ENCODE measurements at places on chromosomes 1 and 21.

DNA sequence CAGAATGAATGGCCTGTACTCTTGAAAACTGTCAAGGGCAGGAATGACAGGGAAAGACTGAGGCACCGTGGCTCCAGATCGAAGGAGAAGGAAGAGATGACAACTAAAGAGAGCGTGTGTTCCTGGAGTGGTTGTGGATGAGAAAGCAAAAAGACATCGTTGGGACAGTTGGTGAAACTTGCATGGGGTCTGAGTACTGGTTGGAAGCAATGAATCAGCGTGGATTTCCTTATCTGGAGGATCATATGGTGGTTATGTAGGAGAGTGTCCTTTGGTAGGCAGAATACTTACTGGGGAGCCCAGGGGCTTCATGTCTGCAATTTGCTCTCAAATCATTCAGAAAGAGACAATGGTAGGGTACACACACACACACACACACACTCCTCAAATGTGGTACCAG is 13.9 kb downstream of the LEMD1 start:
- no peak for DNase-seq

DNA sequence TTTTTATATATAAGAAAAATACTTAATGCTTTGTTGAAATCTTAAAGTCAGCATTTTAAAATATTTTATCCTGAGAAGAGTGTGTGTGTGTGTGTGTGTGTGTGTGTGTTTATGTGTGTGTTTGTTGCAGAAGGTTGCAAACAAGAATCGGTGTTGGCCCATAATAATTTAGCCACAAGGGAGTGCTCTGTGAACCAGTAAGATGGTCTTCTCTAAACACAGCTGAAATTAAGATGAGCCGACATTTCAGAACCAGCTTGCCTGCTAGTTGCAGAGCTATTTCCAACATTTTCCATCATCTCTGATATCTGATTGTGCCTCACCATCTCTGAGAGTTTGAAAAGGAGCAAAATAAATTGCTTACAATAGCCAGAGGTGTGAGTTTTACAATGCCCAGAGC is 158.8 kb upstream of the SGIP1 start:
- no peak for DNase-seq

- no peak for DNase-seq
Observed at GRCh38 chr21:40060083-40060677, 192.9 kb downstream of the PCP4 start.

DNA sequence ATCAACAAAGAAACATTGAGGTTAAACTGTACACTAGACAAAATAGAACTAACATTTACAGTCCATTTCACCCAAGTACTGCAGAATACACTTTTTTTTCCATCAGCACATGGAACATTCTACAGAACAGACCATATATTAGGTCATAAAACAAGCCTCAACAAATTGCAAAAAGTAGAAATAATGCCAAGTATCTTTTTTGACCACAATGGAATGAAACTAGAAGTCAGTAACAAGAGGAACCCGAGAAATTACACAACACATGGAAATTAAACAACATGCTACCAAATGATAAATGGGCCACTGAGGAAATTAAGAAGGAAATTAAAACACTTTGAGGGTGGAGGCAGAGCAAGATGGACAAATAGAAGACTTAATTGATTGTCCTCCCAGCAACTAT is 8.4 kb upstream of the C1orf185 start:
- no peak for DNase-seq

DNA sequence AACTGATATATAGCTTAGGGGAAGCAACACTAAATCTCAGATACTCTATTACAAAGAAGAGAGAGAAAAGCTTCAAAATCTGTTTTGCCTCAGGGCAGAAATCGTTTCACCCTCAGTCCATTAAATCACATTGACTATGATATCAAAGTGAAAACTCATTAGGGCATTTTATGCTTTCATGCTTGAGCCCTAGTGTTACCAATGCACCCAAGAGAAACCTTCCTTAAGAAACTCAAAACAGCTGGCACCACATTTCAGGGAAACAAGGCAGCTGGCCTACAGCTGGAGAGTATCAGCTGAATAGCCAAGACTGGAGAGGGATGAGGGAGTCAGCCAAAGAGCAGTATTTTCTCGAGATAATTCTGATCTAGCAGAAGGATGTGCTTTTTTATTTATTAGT is 14.9 kb downstream of the COLGALT2 start:
- no peak for DNase-seq

- no peak for DNase-seq
Observed at GRCh38 chr1:115184260-115184950, 95.1 kb upstream of the TSPAN2 start.

- no peak for DNase-seq
Observed at GRCh38 chr1:85203573-85204171, 2.9 kb upstream of the SYDE2 start.

- peak; percentile 57 for DNase-seq
Observed at GRCh38 chr1:160539990-160540858, 17.2 kb upstream of the SLAMF6 start.

DNA sequence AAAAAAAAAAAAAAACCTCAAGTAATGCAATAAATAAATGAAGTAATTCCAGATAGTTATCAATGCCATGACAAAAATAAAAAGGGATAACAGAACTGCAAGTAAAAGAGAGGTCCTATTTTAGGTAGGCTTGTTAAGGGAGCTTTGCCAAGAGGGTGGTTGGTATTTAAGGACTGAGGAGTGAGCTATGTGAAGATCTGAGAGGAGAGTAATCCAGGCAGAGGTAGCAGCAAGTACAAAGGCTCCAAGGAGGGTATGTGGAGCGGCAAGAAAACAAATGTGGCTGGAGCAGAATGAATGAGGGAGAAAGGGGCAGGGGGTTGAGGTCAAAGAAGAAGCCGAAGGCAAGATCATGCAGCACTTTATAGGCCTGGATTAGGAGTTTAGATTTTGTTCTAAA is 59.9 kb upstream of the CDC42BPA start:
- DNase-seq = no peak

DNA sequence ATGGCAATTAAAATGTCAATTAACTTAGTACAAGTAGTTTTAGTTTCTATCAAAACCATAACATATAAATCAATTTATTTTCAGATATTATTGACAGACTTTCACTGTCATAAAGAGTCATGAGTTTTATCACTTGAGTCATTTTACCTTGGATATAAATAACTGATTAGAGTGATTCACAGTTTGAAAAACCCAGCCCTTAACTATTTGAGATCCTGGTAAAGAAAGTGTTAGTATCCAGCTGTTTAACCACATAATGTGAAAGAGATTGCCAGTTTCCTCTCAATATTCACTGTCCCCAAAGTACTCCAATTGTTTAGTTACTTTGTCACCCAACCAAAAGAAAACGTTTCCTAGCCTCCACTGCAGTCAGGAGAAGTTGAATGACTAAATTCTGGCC is 91.3 kb downstream of the UCHL5 start:
- no peak for DNase-seq

DNA sequence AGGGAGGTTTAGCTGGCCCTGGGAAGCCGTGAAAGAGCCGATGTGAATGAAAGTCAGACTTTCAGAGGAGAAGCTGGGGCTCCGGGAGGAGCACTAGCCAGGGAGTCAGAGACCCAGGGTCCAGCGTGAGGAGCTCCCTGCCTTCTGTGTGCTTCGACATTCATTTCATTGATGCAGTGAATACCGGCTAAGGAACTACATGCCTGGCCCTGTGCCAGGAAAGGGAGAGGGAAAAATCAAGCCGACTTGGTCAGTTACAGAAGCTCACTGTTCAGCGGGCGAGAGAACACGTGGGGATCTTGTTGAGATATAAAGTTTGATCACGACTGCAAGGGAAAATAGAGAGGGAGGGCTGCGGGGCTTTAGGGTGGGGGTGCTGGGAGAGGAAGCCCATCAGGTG is 76.7 kb upstream of the RUNX3 start:
- DNase-seq = no peak

GRCh38 chr1:232250838-232251237 is 379.1 kb downstream of the SIPA1L2 start:
- no peak for DNase-seq

GRCh38 chr1:225694151-225694603 is 41.3 kb upstream of the ENAH start:
- no peak for DNase-seq

DNA sequence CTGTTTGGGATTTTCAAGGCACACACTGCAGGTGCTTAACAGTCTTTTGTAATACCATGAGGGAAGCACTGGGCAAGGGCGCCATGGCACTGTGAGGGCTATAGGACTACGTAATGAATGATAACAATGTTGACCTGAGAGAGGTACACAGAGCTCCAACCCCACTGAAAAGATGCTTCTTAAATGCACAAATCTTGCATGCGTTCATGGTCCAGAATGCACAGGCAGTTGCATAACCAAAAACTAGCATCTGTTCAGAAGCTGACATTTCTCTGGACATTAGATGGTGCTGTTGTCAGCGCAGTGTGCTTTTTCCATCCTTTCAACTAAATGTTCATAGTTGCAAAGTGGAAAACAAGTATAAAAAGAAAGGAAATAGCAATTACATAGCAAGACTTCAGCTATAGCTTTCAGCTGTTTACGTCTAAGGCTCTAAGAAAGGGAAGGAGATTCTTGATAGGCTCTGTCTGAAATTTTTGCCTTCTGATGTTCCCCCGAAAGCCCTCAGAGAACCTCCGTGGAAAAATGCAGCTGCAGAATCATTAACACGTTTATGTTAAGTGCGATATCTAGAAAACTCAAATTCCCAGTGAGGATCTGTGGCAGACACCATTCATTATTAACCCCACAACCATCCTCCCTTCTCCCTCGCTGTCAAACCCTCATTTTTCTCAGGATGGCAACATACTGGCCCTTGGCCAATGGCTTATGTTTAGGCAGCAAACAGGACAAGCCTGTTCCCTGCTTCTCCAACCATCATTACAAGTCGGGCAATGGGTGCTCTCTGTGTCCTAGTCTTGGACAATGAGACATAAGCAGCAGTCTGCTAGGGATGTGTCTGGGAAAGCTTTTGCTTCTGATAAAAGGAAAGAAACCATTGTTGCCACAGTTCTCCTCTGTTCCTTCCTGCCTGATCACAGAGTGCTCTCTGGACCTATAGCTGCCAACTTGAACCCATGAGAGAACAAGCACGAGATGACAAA is 8.2 kb upstream of the TARBP1 start:
- no peak for DNase-seq

DNA sequence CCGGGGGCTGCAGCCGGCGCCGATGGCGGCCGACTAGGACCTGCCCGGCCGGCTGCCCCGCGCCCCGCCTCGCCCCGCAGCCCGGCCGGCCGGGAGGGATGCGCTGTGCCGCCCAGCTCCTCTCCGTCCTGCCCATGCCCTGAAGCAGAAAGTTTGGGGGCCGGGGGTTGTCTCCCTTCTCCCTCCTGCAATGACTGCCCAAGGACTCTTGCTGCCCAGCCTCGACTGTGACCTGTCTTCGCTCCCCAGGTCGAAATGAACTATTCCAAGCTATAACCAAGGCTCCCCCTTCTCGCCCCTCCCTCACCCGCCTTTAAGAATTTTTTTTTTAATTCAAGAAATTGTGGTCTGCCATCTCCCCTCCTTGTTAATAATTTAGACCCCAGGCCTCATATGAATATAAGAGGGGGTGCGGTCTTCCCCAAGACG is 361 bp downstream of the TMCC2 start:
- DNase-seq = no peak

DNA sequence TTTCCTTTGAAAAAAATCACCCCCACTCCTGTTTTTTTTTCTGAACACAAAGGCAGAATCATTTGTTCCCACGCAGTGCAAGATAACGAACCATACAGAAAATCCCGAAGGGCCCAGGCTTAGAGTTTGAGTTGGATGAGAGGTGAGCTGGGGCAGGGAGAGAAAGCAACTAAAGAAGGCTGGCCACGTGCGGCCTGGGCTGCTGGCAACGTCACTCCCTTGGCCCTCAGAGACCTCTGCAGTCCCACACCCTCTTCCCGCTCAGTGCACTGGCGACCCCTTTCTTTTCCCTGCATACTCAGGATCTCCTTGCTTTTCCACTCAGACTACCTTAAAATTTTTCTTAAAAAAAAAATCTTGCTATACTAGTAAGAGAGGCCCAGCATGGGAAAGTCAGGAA is 28.2 kb upstream of the CRNN start:
- no peak for DNase-seq

GRCh38 chr1:34806396-34806795 is 13.6 kb downstream of the GJA4 start:
- DNase-seq = no peak

- no peak for DNase-seq
Observed at GRCh38 chr1:173495609-173496267, 18.6 kb downstream of the PRDX6 start.

DNA sequence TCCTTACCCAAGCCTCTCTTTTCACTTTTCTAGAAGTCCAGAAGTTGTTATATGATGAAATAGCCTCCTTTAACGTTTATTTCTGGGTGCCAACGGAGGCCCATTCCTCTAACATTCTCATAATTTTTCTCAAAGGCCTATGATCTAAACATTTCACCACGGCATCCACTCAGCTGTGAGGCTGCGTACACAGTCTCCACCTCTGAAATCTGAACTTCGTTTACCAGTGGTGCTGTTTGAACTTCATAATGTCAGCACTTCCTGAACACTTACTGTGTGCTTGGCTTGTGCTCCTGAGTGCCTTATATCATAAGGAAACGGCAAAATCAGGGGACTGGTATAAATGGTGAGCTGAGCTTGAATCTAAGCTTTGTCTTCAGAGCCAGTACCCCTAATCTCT is 12.0 kb upstream of the RBP7 start:
- DNase-seq = no peak

DNA sequence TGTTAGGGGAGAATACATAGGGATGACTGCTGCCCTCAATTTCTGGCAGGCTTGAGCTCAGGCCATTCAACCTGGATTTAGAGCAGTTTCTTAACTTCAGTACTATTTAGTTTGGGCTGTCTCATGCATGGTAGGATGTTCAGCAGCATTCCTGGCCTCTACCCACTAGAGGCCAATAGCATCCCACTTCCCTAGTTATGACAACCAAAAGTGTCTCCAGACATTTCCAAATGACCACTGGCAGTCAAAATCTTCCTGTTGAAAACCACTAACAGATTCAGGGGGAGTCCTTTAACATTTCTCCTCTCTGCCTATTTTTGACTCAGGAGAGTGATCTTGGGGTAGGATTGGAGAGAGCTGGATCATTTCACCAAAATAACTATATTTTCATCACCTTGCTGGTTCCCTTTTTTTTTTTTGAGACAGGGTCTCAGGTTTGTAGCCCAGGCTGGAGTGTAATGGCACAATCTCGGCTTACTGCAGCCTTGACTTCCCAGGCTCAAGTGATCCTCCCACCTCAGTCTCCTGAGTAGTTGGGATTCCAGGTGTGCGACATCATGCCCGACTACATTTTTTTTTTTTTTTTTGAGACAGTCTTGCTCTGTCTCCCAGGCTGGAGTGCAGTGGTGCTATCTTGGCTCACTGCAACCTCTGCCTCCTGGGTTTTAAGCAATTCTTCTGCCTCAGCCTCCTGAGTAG is 8.7 kb downstream of the GNAT2 start:
- DNase-seq = no peak

DNA sequence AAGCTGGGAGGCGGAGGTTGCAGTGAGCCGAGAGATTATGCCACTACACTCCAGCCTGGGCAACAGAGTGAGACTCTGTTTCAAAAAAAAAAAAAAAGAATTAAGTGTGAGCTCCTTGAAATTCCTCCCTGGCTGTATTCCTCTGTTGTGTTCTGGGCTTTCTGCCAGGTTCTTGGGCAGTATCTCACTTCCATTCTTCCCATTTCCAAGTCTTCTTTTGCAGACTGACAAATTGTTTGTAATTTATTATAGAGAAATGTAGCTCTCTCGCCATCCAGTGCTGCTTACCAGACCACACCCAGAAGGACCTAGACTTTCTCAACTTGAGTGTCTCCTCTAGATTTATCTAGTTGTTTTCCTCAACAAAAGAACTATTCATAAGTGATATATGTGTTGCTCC is 105.0 kb upstream of the ADGRL2 start:
- DNase-seq = no peak

- DNase-seq = peak; percentile 9
Observed at GRCh38 chr1:26991310-26992116, 2.0 kb upstream of the TRNP1 start.
